ENCODE measurements at places on chromosomes 2 and 18.

- DNase-seq, result no peak
Measured at GRCh38 chr2:136010126-136010525, 24.7 kb upstream of the DARS1 start.

- DNase-seq, result no peak
Measured at GRCh38 chr18:45626330-45627203, 11.3 kb downstream of the SLC14A2 start.

GRCh38 chr2:49162151-49162550 lies 7.8 kb upstream of the FSHR start:
- no peak for DNase-seq

GRCh38 chr18:35348001-35348400 lies 3.8 kb upstream of the ZNF24 start:
- DNase-seq, result no peak

DNA sequence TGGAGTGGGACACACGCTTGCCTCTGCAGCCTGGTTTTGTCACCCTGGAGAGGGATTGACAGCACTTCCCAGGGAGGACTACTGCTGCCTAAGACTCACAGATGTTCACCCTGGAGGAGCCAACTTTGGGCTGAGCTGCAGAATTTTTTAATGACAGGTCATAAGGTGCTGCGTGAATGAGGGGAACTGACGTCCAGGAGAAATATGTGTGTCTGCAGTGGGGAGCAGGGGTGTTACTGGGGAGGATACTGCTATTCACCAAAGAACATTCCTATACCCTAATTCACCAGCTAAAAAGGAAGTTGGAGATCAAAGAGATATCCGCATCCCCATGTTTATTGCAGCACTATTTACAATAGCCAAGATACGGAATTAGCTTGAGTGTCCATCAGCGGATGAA lies 144.4 kb downstream of the MGAT5 start:
- no peak for DNase-seq

DNA sequence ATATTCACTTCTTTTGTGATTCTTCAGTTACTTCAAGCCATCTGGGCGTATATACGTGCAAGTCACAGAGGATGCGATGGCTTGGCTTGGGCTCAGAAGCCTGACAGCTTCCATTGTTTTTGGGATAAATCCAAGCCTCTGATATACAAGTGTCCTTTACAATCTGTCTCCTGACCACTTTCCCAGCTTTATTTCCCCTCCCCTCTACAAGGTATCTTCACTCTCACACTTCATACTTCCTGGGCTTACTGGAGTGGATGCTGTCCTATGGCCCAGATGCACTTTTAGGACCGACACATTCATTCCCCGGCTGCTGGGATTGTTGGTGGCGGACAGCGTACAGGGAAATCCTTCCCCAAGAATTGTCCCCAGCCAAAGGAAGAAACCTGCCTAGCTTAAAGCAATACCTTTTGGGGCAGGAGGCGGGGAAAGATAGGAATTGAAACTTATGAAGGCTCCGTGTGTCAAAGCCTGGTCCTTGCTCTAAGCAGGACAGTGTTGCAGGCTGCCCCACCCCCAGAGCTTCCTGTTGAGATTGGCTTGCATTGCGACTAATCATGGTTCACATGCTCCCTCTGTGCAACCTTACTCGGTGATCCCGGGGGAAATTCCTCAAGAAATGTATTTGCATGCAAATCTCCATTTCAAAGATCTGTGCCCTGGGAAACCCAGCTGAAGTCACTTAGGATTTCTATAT lies 802.9 kb upstream of the ID2 start:
- DNase-seq, result no peak

DNA sequence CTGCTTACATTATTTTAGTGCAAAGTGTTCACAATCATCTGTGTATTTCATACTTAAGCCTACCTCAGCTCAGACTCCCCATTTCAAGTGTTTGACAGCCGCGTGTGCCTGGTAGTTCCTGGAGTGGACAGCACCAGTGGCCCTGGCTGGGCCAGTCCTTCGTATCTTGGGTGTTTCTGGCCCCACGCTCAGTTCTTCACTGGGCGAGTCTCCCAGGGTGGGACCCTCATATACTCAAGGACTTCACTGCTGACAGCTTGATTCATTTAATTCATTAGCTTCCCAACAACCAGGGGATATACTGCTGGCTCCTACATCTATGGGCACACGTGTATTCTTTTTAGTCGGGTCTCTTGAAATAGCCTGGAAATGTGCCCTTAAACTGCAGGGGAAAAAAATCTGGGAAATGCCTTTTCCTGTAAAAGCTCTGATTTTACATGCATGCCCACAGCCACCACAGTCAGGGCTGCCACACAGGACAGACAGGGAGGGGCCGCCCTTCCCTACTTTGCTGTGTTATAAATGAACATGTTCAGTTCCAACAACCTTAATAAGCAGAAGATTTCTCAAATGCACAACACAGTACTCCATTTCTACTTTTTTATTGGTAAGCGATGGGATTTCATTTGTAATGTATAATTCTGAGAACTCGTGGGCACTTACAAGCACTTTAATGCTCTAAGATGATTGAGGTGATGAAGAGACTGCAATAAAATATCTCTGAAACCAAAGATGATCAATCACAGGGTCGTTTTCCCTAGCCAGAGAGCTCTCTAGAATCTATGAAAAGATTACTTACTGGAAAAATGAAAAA lies 205.5 kb upstream of the REV1 start:
- DNase-seq, result no peak

DNA sequence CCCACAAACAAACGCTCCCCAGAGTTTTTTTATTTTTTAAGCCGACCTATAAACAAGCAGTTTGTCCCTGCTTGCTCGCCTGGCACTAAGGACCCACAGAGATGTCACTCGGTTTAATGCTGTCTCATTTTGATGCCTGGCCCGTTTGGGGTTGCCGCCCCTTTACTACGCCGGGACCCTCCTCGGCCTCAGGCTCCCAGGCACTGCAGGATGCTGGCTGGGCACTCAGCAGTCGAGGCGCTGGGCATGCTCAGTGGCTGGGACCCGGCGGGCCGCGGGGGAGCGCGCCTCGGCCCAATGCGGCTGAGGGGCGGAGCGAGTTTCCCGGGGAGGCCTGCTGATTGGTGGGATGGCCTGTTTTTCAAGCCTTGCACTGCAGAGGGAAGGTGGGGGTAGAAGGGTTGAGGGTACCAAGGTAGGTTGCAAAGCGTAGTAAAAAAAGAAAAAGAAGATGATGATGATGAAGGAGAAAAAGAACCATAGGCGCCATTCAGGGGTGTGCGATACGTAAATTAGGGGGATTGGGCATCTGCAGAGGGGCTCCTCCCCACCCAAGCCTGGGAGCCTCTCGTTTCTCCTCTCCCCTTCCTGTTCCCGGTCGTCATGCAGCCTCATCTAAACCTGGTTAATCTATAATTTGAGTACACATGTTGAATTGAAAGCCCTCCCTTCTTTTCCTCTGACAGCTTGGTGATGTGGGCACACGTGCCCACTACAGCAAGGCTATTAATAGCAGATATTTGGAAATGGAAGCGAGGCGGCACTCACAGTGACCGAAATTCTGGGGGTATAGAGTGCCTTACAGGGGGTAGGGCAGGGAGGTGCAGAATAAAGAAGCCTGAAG lies 1.5 kb upstream of the IRS1 start:
- DNase-seq, result peak; percentile 77

GRCh38 chr2:138516030-138516704 lies 14.6 kb downstream of the SPOPL start:
- DNase-seq, result no peak

DNA sequence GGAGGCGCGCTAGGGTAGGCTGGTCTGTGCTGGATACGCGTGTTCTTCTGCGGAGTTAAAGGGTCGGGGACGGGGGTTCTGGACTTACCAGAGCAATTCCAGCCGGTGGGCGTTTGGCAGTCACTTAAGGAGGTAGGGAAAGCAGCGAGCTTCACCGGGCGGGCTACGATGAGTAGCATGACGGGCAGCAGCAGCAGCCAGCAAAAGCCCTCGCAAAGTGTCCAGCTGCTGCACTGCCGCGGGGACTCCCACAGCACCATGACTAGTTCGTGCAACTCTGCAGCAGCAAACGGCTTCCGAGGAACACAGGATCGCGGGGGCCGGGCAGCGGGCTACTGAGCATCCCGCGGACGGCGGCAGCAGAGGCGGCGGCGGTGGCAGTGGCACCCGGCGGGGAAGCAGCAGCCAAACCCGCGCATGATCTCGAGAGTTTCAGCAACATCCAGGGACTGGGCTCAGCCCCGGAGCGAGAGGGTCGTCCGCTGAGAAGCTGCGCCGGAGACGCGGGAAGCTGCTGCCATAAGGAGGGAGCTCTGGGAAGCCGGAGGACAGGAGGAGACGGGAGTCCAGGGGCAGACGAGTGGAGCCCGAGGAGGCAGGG lies 368 bp downstream of the TMEFF2 start:
- no peak for DNase-seq

DNA sequence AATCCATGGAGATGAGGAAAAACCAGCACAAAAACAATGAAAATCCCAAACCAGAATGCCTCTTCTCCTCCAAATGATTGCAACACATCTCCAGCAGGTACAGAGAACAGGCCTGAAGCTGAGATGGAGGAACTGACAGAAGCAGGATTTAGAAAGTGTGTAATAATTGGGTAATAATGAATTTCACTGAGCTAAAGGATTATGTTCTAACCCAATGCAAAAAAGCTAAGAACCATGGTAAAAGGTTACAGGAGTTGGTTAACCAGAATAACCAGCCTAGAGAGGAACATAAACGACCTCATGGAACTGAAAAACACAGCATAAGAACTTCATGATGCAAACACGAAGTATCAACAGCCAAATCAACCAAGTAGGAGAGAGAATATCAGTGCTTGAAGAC lies 13.7 kb upstream of the SERPINB11 start:
- DNase-seq, result no peak

GRCh38 chr2:104431701-104432121 lies 422.2 kb upstream of the POU3F3 start:
- DNase-seq, result no peak

GRCh38 chr2:96147593-96148201 lies 2.5 kb upstream of the DUSP2 start:
- DNase-seq, result no peak
